Globus pallidus (tissue), 1 donor: ENCODE measurements at places on chromosomes 2 and 18.

DNA sequence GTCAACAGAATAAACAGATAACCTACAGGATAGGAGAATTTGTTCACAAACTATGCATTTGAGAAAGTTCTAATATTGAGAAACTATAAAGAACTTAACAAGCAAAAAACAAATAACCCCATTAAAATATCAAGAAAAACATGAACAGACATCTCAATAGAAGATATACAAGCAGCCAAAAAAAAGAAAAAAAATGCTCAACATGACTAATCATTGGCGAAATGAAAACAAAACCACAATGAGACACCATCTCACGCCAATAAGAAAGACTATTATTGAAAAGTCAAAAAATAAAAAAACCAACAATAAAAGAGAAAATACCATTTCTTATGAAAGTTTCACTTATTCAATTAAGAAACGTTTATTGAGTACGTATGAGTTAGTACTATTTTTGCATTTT, 800.5 kb downstream of the CBLN2 start:
- no peak for DNase-seq

- DNase-seq, result no peak
Measured at GRCh38 chr18:78517973-78518372, 461.6 kb upstream of the SALL3 start.

DNA sequence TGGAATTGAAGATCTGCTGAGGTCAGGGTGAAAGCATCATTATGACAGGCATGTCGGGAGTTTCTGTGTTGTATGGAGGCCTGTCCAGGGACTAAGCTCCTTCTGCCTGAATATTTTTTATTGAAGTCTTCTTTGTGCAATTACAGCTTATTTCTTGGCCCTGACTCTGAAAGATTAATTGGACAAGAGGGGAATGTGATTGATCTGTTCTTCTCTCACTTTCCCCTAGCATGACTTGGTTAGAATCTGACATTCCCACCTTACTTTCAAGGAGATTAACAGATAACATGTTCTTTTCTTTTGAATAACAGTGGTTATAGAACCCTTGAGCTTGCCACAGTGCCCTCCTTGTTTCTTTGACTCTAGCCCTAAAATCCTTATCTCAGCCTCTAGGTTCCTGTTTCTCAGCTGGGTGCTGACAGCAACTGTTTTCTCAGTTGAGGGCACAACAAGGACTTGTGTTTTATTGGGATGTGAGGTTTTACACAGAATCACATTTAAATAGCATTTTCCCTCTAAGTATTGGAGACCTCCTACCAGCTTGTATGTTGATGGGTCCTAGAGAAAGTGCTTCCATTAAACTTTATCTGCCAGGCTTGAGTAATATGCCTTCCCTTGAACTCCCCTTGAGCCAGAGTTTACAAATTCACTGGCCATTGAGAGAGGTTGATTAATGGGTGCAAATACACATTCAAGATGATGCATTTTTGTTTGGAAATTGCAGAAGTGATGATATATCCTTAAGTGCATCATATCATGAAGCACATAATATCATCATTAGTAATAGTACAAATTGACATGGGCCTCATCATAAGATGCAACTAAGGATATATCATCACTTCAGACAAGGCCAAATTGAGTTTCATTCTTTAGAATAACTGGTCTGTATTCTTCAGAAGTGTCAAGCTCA, 12.5 kb downstream of the TTLL4 start:
- DNase-seq, result no peak

GRCh38 chr2:14536976-14537375, 95.5 kb upstream of the LRATD1 start:
- no peak for DNase-seq

DNA sequence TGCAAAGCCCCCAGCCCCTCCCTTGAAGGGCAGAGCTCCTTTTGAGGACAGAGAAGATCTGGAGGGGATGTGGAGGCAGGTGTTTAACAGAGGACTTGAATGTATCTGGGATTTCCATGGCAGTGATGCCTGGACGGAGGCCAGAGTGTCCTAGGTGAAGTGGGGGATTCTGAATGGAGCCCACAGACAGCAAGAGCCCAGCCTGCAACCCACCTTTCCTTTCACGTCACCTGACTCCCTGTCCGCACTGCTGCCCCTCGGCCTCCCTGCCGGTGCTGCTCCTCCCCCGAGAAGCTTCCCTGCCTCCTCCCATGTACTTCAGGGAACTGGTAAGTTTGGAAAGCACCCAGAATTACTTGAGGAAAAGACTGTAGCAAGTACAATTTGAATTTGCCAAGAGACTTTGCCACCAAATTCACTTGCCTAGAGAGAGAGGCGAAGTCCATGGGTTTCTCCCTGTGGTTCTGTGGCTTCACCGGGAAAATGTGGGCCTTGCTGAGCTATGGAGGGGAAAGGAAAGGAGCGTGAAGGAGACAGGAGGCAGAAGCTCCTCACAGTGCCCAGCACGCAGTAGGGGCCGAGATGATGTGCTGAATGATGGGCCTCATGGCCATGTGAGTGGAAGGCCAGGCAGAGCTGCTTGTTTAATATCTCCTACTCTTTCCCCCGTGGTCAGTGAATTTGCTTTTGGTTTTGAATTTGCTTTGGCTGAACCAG, 13.9 kb upstream of the ASPRV1 start:
- no peak for DNase-seq

DNA sequence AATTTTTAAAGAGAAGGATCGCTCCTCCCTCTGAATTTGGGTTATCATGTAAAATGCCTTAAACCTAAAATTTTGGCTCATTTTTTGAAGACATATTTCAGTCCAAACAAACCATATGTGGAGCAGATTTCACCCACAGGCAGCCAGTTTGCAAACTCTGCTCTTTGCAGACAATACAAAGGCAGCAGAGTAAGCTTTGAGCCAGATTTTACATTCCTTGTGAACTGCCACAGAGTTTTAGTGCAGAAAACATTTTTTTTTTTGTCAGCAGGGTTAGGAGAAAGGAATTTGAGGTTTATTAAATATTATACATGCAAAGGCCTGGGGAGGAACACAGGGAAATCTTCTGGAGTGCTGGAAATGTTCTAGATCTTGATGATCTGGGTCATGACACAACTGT, 171.9 kb upstream of the FN1 start:
- no peak for DNase-seq

DNA sequence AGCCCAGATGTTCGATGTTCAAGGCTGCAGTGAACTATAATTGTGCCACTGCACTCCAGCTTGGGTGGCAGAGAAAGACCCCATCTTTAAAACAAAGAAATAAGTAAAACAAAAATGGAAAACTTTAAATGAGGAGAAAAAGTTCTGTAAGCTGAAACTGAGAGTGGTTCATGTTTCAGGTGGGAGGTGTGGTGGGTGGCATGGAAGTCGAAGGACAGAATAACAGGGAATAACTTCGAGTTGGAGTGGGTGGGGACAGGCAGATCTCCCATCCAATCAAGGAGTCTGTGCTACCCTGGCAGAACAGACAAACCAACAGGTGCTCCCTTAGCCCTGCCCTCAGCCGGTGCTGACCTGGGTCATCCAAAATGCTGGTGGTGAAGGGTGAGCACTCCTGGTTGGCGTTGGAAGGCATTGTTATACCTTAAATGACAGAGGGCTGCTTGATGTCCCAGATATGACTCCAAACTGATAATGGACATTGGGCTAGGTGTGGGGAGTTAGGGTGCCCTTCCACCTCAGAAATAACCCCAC, 328.4 kb downstream of the DYSF start:
- DNase-seq, result no peak

GRCh38 chr2:11422491-11422865, 43.5 kb downstream of the E2F6 start:
- DNase-seq, result no peak

GRCh38 chr2:105925390-105925789, 180.7 kb downstream of the NCK2 start:
- DNase-seq, result no peak

DNA sequence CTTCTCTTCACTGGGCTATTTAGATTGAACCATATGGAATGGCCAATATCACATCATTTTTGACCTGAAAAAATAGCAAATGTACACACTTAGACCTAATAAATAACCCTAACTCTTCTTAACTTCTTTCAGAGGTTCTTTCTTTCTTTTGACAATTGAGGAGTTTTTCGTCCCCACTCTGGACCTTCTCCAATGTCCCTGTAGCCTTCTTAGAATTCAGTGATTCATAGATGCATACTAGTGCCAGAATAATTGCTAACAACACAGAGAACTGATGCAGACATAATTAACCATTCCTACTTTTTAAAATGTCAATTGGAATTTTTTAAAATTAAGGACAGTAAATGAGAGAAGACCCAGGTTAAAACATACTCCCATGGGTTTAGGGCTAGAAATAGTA, 20.0 kb downstream of the DAPL1 start:
- DNase-seq, result no peak

- no peak for DNase-seq
Measured at GRCh38 chr2:114108249-114108648, 218.4 kb downstream of the ACTR3 start.

GRCh38 chr2:105856581-105856980, 111.9 kb downstream of the NCK2 start:
- DNase-seq, result no peak

DNA sequence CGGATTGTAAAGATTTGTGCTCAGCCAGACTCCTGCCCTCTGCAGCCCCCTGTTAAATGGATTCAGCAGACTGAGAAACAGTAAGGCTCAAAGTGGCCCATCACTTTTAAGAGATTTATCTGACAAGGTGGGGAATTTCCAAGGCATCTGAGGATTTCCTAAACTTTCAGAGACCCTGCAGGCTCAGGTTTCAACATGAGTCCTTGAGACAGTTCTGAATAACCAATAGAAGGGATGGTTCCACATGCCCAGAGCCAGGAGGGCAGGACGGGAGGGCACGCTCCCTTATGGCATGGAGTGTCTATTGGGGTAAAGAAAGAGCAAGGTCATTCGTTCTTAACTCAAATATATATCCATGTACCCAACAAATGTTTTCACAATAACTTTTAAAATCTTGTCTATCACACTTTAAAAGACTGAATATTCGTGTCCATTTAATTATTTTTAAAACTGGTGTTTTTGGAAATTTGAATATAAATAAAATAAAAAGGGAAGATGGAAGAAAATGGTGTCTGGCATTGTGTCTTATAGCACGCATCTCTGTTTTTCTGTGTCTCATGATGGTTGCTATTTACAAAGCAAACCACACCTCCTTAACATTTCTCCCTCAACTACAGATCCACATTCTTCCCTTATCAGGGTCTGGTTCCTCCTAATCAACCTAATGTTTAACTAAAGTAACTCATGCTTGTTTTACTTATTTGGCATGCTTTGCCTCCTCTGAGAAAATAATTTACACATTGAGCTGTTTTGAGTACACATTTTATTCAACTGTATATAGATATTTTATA, 56.0 kb upstream of the DSG1 start:
- no peak for DNase-seq

DNA sequence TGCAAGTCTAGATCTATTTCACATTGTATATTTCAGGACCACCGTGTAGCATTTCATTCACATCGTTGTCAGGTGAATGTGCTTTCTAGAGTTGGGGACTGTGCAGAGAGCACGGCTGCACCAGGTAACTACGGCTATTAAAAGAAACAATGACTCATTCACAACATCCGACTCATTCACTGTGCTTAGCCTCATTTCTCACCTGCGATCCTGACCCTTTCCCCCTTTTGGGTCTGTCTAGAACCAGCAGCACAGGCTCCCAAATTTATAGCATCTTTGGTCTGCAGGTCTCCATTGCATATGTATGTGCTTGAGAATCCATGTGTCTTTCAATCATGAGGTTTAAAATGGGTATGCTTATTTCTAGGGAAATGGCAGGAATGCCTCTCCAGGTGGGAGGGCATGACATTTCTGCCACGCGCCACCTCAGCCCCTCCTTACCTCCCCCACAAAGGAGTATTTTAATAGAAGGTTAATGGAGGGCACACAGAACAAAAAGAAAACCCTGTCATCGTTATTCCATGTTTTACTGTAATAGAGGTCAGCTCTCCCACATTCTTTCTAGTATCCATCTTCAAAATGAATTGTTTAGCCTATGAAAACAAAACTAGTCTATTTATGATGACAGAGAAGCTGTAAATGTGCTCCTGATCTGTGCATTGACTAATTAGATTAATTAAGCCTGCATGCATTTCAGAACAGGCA, 246.7 kb upstream of the EPHA4 start:
- DNase-seq, result no peak

DNA sequence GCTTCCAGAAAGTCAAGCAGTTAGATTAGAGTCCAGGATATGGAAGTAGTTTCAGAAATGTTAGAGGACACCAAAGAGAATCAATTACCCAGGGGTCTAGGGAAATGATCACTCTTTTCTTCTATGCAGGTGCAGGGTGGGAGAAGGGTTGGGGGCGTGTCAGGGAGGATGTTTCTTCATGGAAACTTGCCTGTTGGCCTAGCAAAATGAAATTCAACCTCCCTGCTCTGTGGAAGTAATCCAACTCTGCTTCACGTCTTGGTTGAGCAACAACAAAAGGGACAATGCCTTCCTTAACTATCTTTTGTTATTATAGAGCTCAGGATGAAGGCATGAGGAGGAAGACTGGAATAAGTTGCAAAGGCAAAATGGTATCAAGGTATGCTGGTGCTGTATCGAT, 210.8 kb upstream of the ETAA1 start:
- DNase-seq, result no peak

DNA sequence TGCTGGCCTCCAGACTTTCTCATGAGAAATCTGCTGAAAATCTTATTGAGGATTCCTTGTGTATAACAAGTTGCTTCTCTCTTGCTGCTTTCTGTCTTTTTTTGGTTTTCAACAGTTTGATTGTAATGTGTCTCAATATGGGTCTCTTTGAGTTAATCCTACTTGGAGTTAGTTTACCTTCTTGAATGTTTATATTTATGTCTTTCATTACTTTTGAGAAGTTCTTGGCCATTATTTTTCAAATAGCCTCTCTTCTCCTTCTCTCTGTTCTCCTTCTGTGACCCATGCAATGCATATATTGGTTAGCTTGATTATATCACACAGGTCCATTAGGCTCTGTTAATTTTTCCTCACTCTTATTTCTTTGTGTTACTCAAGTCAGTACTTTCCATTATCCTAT, 67.4 kb upstream of the ADAM23 start:
- DNase-seq, result no peak

- DNase-seq, result no peak
Measured at GRCh38 chr2:60552851-60553494, 481 bp downstream of the BCL11A start.

DNA sequence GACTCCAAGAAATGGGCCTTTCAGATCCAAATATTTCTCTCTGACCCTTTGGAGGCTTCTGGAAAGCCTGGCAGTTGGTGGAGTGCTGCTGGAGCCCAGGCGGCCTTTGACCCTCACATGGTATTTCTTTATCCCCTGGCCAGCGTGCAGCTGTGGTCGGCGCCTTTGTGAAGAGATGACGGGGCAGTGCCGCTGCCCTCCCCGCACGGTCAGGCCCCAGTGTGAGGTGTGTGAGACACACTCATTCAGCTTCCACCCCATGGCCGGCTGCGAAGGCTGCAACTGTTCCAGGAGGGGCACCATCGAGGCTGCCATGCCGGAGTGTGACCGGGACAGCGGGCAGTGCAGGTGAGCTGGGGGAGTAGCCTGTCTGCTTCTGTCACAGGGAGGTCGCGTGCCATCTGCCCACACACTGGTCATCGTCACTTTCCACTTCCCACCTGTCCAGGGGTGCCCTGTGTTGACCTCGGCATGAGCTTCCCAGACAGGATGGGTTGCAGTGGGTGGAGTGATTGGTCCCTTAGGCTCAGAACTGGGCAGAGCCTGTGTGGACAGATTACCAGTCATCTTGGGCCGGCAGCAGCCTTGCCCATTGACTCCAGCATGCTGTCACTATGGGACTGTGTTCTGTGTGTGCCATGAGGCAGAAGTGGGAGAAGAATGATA, 158.2 kb downstream of the LAMA3 start:
- no peak for DNase-seq

- DNase-seq, result no peak
Measured at GRCh38 chr2:212677466-212677865, 138.9 kb upstream of the ERBB4 start.
